ENCODE measurements at places on chromosomes 5 and 9.
A peak's percentile ranks its signal among the peaks of the same experiment; 100 is the strongest.

GRCh38 chr5:11527652-11528349 lies 376.4 kb downstream of the CTNND2 start:
- DNase-seq, result no peak

DNA sequence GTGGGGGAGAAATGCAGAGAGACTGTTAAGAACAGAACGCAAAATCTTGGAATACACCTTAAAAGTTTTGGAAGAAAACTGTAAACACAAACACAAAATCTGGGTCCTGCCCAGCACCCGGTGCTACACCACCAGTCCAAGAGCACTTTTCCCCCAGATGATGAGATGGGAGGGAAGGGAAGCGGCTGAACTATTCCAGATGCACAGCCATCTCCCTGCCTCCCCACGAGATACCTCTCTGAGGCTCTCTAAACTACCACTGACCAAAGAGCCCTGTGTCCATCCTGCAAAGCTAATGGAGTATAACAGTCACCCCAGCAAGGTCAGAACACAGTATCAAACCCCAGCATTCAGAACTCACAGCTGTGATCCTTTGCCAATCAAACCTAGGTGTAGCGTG lies 8.0 kb downstream of the SPARC start:
- no peak for DNase-seq

DNA sequence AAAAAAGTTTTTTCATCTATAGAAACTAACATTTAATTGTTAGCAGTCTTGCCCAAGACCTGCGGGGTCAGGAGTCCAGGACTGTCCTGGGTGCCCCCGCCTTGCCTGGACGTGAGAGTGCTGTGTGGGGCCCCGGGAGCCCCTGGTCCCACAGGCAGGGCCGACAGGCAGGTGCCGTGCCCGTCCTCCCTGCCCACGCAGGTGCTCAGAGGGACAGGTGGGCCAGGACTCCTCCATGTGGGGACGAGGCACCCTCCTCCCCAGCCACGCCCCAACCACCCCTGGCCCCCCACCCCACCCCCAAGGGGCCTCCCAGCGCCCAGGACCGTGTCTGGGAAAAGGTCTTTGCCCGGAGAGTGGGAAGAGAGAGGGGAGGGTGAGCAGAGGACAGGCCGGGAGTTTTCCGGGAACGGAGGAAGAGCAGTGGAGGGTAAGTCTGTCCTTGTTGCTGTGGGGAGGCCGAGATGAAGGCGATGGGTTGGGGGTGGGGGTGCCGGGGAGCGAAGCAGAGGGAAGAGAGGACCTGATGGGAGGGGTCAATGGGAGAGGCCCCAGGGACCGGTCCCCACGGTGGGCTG lies 2.7 kb upstream of the LCN12 start:
- DNase-seq, result no peak

DNA sequence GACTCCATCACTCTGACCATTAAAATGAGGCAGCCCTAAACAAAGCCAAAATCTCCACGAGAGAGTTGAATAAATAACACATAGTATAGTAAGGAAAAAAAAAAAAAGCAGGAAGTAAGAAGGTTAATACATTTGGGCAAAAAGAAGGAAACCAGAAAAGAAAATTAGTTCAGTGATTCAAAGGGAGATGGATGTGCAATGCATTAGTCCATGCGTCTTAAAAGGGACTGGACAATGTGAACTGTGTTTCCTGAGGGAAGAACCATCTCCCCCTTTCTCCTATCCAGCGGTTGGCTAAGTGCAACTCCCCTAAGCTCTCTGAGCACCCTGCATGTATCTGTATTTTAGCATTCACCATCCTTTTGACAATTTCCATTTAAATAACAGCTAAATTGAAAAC lies 1.4 kb downstream of the ANKRA2 start:
- no peak for DNase-seq

DNA sequence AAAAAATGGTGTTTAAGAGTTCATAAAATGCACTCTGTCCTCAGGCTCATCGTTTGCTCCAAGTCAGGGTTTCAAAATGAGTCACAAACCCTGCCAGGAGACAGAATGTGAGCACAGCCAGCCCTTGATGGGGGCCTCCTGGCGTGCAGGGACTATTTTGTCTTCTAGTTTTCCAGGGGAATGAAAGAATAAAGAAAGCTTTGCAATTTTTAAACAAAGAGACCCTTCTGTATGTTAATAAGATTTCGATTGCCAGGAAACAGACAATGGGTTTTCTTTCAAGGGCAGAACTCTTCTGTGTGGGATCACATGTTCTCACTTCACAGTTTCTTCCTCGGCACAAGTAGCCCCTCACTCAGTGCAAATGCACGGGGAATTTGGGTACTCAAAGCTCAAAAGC lies 121.4 kb upstream of the C6 start:
- DNase-seq, result no peak

- no peak for DNase-seq
Measured at GRCh38 chr9:79264511-79265355, 307.0 kb upstream of the TLE4 start.

- no peak for DNase-seq
Measured at GRCh38 chr5:154690488-154690887, 64.7 kb upstream of the LARP1 start.

DNA sequence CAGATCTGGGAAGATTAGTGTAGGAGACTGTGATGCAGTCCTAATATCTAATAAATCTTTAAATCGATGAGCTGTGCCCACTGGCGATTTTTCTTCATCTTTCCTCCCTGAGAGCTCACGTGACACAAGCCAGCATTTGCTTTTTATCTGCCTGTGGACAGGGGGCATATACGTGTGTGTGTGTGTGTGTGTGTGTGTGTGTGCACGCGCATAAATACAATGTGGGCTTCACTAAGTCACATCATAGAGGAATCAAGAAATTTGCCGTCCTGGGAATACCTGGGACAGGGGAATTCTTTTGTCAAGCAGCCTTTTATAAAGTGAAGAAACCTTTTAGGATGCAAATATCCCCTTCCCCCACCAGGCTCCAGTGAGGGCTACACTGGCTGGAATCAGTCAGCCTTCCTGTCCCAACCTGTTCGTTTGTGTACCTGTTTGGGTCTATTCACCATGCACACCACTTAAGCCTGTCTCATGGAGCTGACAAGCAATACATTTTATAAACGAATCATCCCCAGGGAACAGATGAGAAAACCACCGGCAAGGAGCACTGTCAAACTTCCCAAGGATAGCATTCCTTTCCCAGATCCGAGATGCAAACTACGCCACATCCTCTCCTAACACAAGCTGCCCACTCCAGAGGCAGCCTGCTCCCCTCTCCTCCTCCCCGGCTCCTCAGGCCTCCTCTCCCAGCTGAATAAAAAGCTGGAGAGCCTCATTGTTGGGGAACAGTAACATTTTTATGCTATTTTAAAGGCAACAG lies 2.7 kb downstream of the EPB41L4B start:
- DNase-seq, result no peak

DNA sequence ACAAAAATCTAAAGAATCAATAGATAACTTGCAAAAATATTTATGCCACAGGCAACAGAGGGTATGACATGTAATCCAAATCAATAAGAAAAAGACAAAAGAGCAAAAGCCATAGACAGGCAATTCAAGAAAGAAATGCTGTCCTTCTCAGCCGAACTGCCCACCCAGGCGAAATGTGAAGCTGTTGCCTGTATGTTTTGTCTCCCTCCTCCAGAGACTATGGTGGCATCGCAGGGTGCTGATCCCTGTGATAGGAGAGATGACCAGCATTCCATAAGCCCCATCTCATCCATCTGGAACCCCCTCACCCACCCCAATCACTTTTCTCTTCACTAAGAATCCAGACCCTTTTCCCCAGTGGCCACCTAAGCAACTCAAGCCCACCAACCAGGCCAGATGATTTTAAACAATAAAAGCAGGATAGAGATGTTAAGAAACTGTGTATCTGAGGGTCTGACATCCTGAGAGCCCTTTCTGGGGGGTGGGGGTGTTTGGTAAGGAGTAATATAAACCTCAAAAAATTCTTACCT lies 5.3 kb upstream of the ACSL6 start:
- DNase-seq, result no peak

GRCh38 chr5:150960791-150961396 lies 56.1 kb upstream of the ZNF300 start:
- no peak for DNase-seq

DNA sequence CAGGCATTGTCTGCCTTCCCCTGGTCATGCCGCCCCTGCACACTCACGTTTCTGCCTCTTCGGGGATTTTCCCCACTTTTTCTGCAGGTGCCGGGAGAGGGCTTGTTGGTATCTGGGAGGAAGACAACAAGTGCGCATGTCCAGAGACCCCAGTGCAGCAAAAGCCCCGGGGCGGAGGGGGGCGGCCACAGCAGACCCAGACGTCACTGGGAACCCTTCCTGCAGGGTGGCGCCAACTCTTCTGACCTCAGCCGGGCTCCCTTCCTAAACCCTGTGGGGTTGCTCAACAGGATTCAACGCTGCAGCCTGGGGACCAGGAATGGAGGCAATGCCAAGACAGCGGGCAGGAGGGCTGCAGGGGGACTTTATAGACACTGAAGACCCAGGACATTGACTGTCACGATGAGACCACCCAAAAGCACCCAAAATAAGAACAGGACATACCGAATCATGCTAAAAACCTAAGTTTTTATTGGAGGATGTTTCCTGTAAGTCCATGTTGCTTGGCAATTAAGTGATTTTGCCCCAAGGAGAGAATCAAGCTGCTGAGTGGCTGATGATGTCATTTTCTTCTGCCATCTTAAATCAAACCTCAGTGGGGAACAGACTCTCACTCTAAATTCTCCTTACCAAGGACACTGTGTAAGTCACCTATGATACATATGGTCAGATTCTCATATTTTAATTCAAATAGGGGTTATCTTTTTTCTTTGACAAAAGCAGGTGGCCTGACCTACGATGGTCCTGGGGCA lies 62.9 kb upstream of the SIMC1 start:
- DNase-seq, result no peak

- no peak for DNase-seq
Measured at GRCh38 chr5:179793468-179794139, at the start of gene LTC4S. Gene LTC4S (plus strand): TSS chr5:179793986. CDS start chr5:179794081, 95 bp downstream.

DNA sequence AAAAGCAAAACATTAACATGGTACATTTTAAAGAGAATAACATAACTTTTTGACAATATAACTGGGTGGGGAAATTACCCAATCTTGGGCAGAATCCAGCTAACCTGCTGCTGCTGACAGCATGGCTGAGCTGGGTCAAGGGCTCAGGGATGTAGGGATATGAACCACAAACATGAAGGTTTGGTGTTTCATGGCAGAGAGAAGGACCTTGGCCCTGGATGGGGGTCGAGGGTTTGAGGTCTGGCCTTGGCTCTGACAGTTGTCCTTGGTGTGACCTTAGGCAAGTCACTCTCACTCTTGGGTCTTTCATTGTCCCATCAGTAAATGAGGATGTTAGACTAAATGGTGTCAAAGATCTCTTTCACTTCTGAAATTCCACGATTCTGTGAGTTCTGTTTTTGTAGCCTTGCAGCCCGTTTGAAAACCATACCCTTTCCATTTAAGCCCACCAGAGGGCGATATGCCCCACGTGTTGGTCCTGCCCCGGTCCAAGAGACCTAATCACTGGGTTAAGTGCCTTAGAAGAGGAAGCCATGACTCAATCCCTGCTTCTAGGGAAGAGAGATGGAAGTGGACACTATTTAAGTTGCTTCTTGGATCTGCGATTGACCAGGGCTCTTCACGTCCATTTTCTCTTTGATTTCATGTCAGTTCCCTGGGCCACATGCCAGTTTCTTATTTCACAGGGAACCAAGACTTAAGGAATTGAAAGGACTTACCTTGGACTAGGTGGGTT lies 56.8 kb upstream of the TEX48 start:
- DNase-seq, result peak; percentile 38

DNA sequence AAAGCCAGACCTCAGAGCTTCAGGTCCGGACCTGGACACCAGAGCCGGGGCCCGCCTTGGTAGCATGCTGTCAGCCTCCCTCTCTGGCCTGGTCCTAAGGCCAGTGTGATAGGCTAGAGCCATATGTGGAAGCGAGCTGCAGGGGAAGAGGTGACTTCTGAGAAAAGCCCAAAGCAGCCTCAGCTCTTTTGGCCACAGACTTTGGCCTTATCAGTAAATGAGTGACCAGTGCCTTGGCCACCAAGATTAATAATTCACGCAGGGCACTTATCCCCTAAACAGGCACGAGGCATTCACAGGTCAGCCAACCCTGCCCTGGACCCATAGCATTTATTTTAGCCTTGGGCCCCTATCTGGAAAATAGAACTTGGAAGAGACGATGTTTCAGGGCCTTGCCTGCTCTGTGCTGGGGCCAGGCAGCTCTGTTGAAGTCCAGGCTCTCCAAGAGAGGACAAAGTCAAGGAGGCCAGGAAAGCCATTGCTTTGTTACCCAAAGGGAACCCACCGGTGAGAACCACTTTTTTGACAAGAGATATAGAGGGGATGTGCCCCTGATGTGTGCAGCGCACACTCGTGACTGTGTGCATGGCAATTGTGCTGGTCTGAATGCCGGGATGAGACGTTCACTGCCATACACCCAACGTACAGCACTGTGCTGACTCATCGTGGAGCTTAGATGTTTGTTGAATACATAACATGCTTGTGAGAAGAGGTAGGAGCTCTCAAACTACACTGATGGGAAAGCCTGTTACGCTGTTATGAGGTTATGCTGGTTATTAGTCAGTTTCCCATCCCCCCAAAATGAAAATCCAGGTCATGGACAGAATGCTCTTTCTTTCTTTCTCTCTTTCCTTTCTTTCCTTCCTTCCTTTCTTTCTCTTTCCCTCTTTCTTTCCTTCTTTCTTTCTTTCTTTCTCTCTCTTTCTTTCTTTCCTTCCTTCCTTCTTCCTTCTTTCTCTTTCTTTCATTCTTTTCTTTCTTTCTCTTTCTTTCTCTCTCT lies 5.0 kb upstream of the SLC34A1 start:
- DNase-seq, result no peak

DNA sequence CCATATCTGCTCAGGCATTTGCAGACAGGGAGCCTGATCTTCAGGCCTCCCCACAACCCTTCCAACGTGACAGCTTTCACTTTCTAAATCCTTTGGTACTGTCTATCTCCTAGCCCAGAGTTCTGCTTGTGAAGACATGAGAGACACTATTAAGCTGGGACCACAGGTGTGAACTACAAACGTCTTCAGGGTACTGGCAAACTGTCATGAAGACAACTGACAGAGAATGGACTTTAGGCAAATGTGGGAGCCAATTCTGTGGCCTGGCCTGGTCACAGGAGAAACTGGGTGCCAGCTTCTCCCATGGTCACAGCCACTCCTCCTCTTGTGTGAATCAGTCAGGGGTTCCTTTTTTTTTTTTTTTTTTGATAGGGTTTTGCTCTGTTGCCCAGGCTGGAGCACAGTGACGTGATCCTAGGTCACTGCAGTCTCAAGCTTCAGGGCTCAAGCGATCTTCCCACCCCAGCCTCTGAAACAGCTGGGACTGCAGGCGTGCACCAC lies 10.4 kb downstream of the TRIM14 start:
- DNase-seq, result no peak

DNA sequence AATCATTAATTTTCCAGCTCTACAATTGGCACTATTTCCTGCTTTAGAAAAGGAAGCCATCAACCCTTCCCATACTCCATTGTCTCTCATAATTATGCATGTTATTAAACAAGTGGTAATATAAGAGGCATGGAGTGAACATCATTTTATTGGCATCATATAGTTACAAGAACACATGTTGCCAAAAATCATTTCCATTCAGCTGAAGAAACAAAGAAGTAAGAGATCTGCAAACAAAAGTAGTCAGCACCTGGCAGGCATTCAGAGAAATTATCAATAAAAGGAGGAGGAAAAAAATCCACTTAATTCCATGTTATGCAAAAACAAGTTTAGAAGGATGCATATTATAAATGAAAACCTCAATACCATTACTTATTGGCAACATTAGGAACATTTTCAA lies 1208.2 kb upstream of the C9orf72 start:
- no peak for DNase-seq

GRCh38 chr5:178983728-178984127 lies 11.4 kb downstream of the GRM6 start:
- DNase-seq, result no peak
